ENCODE measurements at places on chromosomes 2 and 18. TPM values are rescaled to one million over a fixed set of nuclear protein-coding genes. Genes with fewer than 3 reads are reported as not detected.

ETAA1 gene
- total RNA-seq, result 10.7 TPM

KCNG3 gene
- total RNA-seq, result not detected

SLC16A14 gene
- 0.18 TPM for total RNA-seq

CDH7 gene
- total RNA-seq, result not detected

CACNB4 gene
- 0.18 TPM for total RNA-seq

NRP2 gene
- total RNA-seq, result 46.2 TPM

REEP1 gene
- 0.09 TPM for total RNA-seq

DNAJC27 gene
- total RNA-seq, result 1.6 TPM

RNF152 gene
- 41.8 TPM for total RNA-seq

PDCD1 gene
- not detected for total RNA-seq

ILKAP gene
- total RNA-seq, result 20.8 TPM

EDAR gene
- not detected for total RNA-seq

CENPO gene
- total RNA-seq, result 8.5 TPM

MOB1A gene
- 77.2 TPM for total RNA-seq

CIB4 gene
- total RNA-seq, result not detected

SLC8A1 gene
- total RNA-seq, result 4.6 TPM

TFPI gene
- 294 TPM for total RNA-seq

KCNG2 gene
- total RNA-seq, result not detected

SMIM21 gene
- total RNA-seq, result not detected

DRC1 gene
- 0.27 TPM for total RNA-seq

UBXN4 gene
- total RNA-seq, result 60.8 TPM

GPR39 gene
- total RNA-seq, result 0.38 TPM

PER2 gene
- 2.6 TPM for total RNA-seq

VSNL1 gene
- not detected for total RNA-seq

FZD7 gene
- total RNA-seq, result 0.85 TPM

ALPI gene
- total RNA-seq, result not detected

ANTXR1 gene
- total RNA-seq, result 18.4 TPM

LRRTM1 gene
- total RNA-seq, result not detected

LHCGR gene
- total RNA-seq, result not detected

ABCB6 gene
- 51.1 TPM for total RNA-seq

SELENOI gene
- 14.0 TPM for total RNA-seq

CTAGE1 gene
- total RNA-seq, result 0.09 TPM

LYG1 gene
- 0.27 TPM for total RNA-seq

ASB18 gene
- total RNA-seq, result not detected

RNF181 gene
- total RNA-seq, result 287 TPM

Data from endothelial cell of coronary artery (primary cell).